ENCODE measurements at places on chromosomes 13 and 19.

- DNase-seq: no peak
Measured at GRCh38 chr19:5218255-5218855, 122.3 kb downstream of the PTPRS start.

DNA sequence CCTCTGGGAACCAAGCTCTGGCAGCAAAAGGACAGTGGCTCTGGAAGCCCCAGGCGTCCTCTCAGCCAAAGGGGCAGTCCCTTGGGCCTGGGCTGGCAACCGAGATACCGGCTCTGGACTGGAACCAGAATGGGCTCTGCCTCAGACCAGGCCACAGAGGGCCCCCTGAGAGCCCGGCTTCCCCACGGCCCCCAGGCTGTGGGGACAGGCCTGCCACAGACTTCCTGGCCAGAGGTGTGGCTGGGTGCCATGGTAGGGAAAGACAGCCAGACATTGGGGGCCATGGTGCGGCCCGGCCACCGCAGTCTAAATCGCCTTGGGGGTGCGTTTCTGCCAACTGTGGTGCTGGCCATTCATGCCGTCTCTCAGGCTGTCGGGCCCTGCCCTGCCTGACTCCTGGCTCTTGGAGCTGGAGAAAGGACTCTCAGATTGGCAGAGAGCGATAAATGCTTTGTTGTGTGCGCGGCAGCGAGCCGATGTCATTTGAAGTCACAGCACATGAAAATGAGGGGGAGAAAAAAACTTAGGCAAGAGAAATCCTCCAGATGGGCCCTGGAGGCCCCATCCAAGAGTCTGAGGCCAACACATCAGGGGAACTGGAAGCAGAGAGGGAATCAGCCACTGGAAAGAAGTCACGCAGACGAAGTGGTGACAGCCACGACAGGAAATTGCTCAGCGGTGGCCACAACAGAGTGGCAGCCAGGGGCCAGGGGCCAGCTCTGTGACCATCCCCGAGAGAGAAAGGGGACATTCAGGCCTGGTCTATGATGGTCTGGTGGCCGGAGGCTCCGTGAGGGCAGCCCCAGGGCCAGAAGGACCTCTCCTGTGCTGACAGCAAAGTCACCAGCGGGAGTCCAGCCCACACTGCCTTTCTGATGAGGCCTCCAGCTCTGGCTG, 26.5 kb downstream of the SH3GL1 start:
- DNase-seq: no peak

DNA sequence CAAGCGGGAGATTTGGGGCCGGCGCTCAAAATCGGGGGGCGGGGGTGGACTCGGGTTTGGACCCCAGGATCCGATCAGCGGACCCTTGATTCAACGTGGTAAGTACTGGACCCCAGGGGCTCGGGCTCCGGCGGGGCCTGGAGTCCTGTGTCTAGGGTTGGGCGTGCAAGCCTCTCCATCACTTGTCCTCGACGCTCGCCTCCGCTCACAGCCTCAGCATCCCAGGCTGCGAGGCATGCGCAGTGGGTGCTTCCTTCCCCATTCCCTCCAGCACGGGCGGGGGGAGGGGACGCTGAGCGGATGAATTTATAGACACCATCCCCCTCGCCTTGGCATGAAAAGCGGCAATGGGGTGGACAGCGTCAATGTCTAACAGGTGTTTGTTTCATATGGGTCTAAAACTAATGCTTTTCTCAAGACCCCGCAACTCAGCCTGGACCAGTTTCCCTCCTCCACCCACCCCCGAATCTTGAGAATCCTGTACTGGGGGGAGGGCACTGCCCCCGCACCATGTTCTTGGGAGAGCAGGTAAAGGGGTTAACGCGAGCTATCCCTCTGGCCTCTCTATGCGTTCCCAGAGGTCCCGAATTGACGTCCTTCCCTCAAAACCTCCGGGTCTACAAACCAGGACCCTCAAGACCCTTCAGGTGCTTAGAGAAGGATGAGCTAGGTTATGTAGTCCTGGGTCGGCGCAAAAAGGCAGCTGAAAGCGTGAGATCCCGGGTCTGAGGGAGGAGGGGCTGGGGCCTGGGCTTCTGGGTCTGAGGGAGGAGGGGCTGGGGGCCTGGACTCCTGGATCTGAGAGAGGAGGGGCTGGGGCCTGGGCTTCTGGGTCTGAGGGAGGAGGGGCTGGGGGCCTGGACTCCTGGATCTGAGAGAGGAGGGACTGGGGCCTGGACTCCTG, 579 bp downstream of the CPT1C start:
- DNase-seq: no peak

- no peak for DNase-seq
Measured at GRCh38 chr13:20146381-20146780, 14.5 kb downstream of the GJA3 start.

DNA sequence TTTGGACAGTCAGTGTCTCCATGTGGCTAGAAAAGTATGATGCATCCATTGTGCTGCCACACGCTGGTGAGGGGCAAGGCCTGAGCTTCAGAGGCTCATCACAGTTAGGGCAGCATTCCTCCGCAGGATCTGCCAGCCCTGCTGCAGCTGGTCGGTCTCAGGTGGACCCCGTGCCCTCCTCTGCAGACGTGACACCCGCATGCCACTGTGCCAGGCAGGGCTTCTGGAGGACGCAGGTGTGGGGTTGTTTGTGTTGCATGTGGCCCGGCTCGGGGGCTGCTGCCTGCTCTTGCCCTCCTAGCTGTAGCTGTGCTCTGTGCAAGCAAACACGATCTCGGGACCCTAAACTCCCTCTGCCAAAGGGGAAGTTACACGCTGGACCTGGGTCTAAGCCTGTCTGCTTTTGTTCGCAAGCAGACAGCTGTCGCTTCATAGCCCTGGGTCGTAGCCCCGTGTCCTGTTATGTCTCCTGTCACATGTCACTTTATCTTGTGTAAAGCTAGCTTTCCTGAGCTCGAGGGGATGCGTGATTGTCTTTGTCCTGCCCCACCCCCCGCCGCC, 45.3 kb downstream of the SLC7A9 start:
- DNase-seq: no peak

GRCh38 chr13:81565849-81566248, 1224.9 kb upstream of the SPRY2 start:
- no peak for DNase-seq

- no peak for DNase-seq
Measured at GRCh38 chr19:39832341-39833083, 1.4 kb downstream of the DYRK1B start.

- no peak for DNase-seq
Measured at GRCh38 chr13:46666727-46667456, 113.9 kb downstream of the LRCH1 start.

- DNase-seq: no peak
Measured at GRCh38 chr19:5066768-5067167, 97.9 kb downstream of the KDM4B start.

DNA sequence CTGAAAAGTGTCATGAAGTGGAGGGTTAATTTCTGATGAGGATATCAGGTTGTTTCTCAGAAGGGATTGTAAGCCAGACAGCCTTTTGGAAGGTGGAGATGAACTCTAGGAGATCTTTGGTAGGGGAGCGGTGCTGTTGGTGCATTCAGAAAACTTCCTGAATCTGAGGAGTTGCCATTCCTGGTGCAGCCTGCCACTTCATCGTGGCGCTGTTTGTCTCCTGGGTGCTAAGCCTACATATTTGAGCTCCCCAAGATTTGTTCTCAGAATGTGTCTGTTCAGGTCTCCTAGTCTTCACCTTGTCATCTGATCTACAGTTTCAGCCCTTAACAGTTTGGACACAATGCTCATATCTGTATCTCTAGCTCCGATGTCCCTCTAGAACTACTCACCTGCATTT, 285.6 kb downstream of the MTUS2 start:
- no peak for DNase-seq

- no peak for DNase-seq
Measured at GRCh38 chr13:88526853-88527215, 855.7 kb downstream of the SLITRK5 start.

DNA sequence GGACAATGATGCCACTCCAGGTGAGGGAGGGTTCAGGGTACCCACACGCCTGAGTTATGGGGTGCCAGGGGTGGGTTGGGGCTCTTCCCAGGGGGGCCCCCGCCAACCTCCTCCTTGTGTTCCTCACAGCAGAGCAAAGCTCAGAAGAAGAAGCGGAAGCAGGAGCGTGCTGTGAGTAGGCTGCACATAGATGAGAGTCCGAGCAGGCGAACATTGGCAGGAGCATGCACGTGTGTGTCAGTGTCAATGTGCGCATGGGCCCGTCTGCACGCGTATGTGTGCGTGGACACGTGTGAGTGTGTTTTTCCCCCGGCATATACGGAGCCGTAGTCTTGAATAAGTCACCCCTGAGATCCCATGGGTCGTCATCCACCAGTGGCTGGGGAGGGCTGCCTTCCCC, 12.4 kb upstream of the USE1 start:
- DNase-seq: no peak

- DNase-seq: no peak
Measured at GRCh38 chr13:53336441-53337160, 308.0 kb downstream of the OLFM4 start.

DNA sequence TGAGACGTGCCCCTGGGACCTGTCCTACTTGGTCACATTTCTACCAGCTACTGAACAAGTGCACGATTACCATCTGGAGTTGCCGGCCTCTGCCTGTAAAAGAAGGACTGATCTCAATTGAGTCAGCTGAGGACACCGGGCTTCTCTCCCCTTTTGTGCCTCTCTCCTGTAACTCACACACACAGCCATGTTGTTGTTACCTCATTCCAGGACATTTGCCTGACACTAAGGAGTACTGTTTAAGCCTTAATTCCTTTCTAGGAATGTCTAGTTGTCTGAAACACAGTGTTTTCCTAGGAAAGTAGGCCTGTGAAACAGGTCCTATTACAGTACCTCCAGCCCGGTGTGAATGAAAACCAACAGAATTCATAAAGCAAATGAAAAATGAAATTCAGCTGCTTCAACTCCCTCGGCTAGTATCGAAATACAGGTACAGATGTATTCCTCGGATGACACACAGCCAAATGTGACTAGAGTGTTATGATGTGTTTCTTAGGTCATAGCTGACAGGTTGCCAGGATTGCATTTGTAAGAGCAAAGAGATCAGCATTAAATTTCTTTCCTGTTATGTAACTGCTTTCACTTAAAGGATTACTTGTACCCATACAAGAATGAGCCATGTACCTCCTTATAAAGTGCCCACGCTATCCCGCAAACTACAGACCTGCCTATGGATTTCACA, 152.0 kb upstream of the IRS2 start:
- DNase-seq: no peak

- DNase-seq: no peak
Measured at GRCh38 chr13:65638572-65639168, 1591.5 kb downstream of the PCDH9 start.

DNA sequence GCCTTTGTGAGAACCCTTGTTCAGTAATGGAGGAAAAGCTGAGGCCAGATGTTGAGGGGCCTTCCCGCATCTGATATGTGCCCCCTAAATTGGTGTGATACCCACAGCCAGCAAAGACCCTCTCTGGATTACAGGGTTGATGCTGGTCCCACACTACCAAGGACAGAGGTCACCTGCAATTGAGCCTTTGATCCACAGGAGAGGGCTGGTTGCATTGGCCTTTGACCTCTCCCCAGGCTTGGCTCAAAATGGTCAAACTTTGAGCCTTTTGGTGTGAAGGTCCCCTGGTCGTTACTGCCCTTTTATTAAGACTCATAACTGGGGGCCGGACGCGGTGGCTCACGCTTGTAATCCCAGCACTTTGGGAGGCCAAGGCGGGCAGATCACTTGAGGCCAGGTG, 8.4 kb upstream of the MRPL4 start:
- DNase-seq: no peak

DNA sequence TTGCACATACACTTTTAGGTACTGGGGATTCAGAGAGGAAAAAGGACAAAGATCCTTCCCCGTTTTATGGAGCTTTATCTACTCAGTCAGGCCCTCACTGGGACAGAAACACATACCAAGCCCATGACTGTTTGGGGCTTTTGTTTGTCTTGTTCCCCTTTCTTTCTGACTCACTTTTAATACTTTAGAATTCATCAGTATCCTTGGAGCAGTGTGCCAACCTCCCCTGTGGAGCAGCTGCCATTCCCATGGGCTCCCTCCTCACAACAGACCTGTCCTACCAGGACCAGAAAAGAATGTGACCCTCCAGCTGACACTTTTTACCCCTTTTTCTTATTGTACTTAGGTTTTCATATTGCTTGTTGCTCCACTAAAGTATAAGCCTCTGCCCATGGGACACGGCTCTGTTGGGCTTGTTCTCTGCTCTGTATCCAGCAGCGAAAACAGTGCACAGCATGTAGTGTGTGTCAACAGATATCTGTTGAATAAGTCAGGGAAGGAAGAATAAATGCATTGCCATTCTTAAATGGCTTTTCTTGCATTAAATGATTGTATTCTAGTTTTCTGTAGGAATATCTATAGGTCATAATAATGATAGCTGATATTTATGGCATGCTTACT, 431.1 kb downstream of the EFNB2 start:
- no peak for DNase-seq

- DNase-seq: no peak
Measured at GRCh38 chr19:39941151-39941550, 6.7 kb upstream of the FCGBP start.

GRCh38 chr19:13819238-13819637, 24.0 kb downstream of the ZSWIM4 start:
- no peak for DNase-seq

GRCh38 chr19:46191972-46192371, 37.6 kb upstream of the IGFL1 start:
- DNase-seq: no peak

DNA sequence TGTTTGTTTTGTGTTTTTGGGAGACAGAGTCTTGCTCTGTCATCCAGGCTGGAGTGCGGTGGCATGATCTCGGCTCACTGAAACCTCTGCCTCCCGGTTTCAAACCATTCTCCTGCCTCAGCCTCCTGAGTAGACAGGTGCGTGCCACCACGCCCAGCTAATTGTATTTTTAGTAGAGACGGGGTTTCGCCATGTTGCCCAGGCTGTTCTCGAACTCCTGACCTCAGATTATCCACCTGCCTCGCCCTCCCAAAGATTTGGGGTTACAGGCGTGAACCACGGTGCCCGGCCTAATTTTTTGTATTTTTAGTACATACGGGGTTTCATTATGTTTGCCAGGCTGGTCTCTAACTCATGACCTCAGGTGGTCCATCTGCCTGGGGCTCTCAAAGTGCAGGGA, 8.3 kb upstream of the ZNF681 start:
- DNase-seq: no peak

GRCh38 chr13:30332456-30333143, 25.2 kb upstream of the KATNAL1 start:
- DNase-seq: no peak

DNA sequence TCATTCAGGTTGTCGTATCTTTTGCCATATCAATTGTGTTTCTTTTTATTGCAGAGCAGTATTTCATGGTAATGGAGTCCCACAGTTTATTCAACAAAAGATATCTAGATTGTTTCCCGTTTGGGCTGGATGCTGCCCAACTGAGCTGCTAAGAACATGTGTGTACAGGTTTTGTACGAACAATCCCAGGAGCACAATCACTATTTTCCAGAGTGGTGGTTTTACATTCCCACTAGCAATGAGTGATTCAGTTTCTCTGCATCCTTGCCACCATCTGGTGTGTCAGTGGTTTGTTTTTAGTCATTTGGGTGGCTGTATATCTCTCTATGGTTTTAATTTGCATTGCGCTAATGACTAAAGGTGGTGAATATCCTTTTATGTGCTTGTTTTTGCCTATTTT, 52.7 kb upstream of the ZDHHC20 start:
- DNase-seq: no peak
